ENCODE measurements at places on chromosomes 11 and 22.

- DNase-seq, result no peak
Measured at GRCh38 chr11:28615542-28615941, 507.4 kb downstream of the METTL15 start.

- DNase-seq, result no peak
Measured at GRCh38 chr11:79273781-79274180, 167.0 kb downstream of the TENM4 start.

- no peak for DNase-seq
Measured at GRCh38 chr11:1853376-1854131, 670 bp downstream of the LSP1 start.

DNA sequence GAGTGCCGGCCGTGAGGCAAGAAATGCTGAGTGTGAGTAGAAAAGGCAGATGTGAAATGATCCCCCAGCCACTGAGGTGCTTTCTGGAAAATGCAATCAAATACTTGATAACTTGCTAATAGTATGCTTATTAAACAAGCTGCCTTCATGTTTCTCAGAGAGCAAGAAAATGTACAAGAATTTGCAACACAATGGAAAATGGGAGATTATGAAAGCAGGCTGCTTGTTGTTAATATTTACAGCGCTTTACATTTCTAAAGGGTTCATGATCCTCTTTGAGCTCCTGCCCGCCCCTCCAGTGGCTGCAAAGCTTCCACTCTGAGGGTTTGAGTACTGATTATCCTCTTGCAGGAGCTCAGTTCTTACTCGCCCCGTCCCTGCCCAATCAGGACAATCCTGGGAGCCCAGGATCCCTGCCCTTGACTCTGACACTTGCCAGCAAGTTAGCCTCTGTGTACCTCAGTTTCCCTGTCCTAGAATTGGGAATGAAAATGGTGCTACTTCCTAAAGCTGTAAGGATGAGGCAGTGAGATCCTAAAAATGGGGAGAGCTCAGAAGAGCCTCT is 645.1 kb downstream of the TBC1D22A start:
- DNase-seq, result no peak

- no peak for DNase-seq
Measured at GRCh38 chr11:114082767-114083181, 23.3 kb downstream of the ZBTB16 start.

GRCh38 chr11:7572001-7572712 is 58.4 kb downstream of the PPFIBP2 start:
- DNase-seq, result no peak

DNA sequence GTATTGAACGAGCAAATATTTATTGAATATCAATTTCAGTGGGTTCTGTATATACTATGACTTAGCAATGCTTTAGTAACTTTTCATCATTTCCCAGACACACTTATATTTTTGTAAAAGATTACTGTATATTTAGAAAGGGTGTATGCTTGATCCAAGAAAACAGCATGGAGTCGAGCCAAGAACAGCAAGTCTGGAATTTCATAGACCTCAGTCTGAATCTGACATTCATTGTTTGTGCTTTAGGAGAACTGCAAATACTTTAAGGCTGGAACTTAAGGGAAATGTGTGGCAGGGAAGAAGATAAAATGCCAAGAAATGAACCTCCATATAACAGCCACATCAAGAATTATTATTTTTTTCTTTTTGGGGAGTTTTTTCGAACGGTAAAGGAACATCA is 1156.8 kb downstream of the LRRC4C start:
- no peak for DNase-seq

- no peak for DNase-seq
Measured at GRCh38 chr11:114297806-114298709, 1.9 kb downstream of the NNMT start.

GRCh38 chr11:45473341-45473895 is 187.3 kb upstream of the SYT13 start:
- no peak for DNase-seq

GRCh38 chr11:134037046-134037908 is 31.6 kb upstream of the JAM3 start:
- no peak for DNase-seq

DNA sequence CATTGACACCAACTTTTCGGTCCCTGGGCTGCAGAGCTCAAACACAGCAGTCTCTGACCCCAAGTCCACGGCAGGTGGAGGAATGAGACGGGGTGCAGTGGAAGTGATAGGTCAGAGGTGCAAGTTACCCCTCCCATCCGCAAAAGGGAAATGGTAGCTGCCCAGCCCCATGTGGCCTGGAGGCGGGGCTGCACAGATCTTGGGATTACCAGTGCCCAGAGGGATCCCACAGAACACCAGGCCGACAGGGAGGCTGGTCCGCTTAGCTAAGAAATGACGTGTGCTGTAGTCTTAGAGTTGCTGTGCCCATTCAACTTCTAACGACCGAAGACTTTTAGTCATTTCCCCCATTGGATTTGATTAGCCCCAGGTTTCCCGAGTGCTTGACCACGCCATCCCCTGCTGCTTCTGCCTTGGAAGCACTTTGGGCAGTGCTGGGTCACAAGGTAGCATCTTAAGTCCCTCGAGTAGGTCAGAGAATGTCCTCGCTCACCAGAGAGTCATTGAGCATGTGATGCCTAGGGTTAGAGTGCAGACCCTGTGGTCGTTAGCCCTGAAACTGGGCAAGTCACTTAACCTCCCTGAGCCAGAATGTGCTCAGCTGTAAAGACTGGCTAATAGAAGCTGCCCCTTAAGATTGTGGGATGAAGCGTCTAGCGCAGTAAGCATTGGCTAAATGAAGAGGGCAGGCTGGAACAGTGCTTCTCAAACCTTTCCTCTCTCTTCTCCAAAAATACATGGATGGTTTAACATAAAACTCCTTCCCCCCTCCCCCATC is 4.2 kb downstream of the PTGDR2 start:
- DNase-seq, result no peak

DNA sequence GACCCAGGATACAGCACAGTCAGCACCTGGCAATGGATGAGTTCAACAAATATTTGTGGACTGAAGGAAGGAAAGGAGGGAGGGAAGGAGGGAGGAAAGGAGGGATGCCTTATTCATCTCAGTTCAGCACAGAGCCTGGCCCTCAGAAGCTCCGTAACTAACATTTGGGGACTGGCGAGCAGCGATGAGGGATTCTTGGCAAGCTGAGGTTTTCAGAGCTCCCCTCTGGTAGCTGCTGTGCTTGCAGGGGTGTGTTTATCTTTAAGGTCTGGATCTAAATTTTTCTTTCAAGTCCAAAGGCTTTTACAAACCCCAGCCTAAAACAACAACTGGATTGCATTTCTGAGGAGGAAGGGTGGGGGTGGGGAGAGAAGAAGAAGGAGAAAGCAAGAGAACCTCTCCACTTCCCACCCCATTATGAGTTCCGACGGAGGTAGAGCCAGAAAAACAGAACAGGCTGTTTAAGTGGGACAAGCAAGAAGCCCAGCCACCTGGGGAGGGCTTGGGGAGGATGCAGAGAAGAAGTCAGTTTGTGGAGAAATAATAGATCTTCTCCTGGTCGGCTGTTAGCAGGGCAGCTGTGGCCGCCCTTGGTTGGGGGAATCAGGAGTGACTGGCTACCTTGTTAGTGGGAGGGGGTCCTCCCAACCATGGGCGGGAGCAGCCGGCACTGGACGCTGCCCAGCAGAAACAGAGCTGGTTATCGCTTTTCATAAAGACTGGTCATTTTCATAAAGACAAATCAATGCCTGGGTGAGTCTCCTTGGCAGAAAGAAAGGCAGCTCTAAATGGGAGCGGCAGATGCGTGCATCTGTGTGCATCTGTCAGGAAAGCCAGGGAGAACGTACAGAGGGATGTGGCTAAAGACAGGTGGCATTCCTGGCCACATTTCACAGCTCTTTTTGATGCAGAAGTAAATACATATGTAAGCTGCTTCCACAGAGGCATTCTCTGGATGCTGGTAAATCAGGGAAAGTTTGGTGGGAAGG is 78.0 kb downstream of the TSPAN18 start:
- DNase-seq, result no peak

- no peak for DNase-seq
Measured at GRCh38 chr22:50089231-50089630, 575 bp upstream of the MOV10L1 start.

DNA sequence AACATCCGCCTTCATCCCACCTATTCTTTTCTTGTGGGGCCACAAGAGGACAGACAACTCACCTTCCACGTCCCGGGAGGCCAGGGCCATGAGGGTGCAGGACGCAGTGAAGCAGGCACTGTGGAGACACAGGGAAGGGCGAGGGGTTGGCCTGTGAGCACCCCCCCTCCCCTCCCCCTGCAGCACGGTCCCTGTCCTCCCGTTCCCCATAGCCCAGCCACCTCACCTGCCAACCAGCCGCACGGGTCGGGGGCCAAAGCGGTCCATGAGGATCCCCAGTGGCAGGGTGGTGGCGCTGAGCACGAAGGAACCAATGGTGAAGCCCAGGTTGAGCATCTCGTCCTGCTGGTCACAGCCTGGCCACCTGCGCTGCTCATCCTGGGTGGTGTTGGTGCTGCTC is 14.6 kb downstream of the SLC43A1 start:
- no peak for DNase-seq

- no peak for DNase-seq
Measured at GRCh38 chr22:38049812-38050619, 7.2 kb upstream of the PICK1 start.

DNA sequence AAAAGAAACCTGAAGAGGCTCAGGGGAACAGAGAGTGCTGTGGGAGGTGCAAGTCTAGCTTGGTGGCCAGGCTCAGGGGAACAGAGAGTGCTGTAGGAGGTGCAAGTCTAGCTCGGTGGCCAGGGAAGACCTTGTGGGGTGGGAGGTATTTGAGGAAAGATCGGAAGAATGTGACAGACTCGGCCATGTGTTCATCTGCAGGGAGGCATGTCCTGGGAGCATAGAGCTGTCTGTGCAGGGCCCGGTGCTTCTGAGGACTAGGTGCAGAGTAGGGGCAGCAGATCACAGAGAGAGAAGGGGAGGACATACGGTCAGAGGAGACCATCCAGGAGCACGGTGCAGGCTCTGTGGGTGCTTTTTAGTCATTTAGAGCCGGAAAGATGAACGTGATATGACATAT is 10.8 kb downstream of the IFITM10 start:
- DNase-seq, result no peak

DNA sequence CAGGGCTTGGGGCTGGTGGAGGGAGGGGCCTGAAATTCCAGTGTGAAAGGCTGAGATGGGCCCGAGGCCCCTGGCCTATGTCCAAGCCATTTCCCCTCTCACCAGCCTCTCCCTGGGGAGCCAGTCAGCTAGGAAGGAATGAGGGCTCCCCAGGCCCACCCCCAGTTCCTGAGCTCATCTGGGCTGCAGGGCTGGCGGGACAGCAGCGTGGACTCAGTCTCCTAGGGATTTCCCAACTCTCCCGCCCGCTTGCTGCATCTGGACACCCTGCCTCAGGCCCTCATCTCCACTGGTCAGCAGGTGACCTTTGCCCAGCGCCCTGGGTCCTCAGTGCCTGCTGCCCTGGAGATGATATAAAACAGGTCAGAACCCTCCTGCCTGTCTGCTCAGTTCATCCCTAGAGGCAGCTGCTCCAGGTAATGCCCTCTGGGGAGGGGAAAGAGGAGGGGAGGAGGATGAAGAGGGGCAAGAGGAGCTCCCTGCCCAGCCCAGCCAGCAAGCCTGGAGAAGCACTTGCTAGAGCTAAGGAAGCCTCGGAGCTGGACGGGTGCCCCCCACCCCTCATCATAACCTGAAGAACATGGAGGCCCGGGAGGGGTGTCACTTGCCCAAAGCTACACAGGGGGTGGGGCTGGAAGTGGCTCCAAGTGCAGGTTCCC is at the start of gene APOC3:
Gene APOC3 (plus strand): TSS at position 383 of the 659 bp plus-strand sequence. CDS start 676 bp downstream, outside the sequence.
- DNase-seq, result no peak

DNA sequence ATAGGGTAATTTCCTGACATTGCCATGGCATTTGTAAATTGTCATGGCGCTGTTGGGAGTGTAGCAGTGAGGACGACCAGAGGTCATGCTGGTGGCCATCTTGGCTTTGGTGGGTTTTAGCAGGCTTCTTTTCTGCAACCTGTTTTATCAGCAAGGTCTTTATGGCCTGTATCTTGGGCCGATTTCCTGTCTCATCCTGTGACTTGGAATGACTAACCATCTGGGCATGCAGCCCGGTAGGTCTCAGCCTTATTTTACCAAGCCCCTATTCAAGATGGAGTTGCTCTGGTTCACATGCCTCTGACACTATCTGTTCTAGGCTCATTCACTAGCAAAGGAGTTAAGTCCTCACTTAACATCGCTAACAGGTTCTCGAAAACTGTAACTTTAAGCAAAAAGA is 1374.2 kb downstream of the FAM181B start:
- no peak for DNase-seq
